IMR-90 (cell line): ENCODE measurements at places on chromosomes 2 and 18. TPM values are rescaled to one million over a fixed set of nuclear protein-coding genes. Genes with fewer than 3 reads are reported as not detected.
A peak's percentile ranks its signal among the peaks of the same experiment; 100 is the strongest.

DNA sequence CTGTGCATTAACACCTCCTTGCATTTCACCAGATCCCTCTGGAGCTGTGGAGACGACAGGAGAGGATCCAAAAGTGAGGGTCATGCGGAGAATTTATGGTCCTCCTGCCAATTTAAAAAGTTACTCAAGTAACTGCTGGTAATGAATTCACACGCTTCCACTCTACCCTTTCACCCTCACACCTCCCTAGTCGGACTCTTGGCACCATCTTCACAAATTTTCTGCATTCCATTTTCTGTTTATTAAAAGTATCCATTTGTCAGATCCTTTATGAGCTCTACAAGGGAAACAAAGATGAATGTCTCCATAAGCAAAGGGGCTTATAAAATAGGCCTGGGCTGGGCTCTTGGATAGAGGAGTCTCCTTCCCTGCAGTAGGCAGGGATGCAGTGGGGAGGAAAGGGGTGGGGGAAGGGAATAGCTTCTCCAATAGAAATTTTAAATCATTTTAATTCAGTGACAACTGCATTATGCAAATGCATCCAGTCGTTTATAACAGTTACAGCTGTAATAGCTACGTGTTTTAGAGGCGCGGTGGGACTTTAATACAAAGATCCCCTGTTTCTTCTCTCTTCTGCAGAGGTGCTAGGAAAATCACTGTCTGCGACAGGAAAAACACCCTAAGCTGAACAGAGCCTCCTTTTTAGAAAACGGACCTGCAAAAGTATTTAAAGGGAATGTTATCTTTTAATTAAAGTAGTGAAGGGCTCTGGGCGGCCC lies 132.2 kb downstream of the EPHA4 start:
- DNase-seq: no peak

The C2orf81 gene
- under 0.01 and 0.18 TPM in 2 replicates for total RNA-seq

The ARHGEF4 gene
- 2.7 and 3.3 TPM in 2 replicates for total RNA-seq

The YES1 gene
- 62.0 and 96.9 TPM in 2 replicates for total RNA-seq

The TXNDC2 gene
- total RNA-seq: under 0.01 and 0.18 TPM in 2 replicates

The USP37 gene
- total RNA-seq: 6.5 and 7.5 TPM in 2 replicates

DNA sequence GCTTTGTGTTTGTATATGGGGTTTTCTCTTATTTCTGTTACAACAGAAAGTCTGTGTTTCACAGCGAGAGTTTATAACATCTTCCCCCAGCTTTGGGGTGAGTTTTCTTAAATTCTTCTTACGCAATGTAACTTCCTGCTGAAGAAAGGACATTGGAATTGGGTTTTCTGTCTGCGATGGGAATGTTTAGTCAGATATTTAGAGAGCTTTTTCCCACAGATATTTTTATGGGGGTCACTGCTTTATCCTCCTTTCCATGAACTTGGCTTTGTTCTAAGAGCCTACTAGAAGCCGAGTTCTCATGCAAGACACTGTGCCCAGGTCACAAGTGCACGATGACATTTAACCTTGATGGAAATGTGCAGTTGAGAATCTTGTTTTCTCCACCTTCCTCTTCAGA lies 22.1 kb downstream of the B3GNT2 start:
- peak; percentile 76 for DNase-seq

The IL36RN gene
- not detected in 2 replicates for total RNA-seq

DNA sequence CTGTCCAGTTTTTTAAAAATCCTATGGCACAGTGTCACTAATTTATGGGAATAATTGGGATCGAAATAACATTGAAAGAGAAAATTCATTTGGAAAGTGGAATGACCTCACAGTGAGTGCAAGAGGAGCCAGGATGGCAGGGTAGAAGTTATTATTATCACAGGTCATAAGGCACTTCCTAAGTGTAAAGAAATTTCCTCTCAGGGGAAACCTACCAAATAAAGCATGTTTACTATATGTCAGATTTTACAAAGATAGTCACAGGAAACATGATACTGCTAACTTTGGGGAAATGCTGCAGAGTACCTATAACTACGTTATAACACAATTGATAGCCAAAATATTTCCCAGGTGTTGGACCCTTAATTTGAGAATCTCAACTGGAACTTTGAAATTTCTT lies 226.3 kb upstream of the SMAD7 start:
- no peak for DNase-seq

The IL36B gene
- total RNA-seq: not detected in 2 replicates

DNA sequence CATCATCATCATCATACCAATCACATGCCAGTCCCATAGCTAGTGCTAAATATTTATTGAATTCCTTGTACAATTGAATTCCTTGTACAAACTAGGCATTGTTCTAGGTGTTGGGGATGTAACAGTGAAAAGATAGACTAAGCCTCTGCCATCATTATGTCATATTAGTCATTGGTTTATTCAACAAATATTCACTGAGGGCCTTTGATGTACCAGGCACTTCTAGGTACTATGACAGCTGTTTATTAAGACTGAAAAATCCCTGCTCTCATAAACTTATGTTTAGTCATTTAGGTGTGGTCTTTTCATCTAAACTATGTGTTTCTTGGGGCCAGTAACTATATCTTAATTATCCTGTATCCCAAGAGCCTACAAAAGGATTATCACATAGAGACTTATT lies 412.3 kb upstream of the ETAA1 start:
- peak; percentile 10 for DNase-seq

DNA sequence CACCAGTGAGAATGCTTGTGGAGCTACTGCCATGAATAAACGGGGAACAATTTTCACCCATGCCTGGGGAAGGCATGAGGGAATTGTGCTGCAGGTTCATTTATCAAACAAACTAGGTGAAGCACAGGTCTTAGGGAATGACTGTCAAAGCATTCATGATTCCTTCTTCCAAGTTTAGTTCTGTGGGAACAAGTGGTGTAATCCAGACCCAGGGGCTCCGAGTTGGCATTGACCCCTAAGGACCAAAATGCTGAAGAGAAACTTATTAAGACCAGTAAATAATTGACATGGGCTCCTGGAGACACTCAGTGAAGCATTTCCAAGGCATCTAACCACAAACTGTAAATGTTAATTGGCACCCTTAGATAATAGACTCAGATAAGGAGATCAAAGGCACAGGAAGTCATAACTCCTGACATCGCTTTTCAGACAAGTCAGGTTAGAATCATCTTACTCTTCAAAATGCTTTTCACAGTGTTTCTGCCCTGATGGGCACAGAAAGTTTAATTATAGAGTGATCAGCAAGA lies 96.9 kb downstream of the SPP2 start:
- no peak for DNase-seq

DNA sequence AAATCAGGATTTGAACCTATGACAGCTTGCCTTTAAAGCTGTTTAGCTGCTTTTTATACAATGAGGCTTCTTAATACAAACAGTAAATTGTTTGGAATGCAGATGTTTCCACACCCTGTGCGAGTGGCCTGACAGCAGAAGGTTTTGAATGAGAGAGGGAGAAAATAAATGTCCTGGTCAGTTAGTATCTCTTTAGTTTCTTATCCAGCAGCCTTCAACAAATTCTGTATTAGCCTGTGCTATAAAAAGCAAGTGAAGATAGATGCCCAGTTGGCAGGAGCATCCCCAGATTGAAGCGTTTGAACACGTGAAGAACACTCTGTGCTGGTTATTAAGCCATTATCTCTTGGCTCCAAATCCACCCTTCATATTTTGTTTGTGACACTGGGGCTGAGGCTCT lies 70.6 kb downstream of the CERS6 start:
- no peak for DNase-seq

DNA sequence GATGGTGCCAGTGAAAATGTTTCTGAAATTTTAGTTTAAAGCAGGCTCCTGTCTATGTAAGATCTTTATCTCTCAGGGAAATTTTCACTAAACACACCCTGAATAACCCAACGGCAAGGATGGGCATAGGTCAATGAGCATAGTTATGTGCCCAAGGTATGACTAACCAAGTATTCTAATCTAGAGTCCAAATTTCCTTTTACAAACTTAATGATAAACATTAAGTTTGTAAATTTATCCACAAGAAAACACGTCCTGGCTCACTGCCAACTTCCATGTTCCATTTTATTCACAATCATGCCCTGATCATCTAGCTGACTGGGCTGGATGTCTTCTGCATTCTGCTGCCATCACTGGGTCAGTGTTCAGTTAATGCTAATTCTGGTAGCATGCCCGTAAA lies 151.2 kb downstream of the SRBD1 start:
- DNase-seq: no peak

DNA sequence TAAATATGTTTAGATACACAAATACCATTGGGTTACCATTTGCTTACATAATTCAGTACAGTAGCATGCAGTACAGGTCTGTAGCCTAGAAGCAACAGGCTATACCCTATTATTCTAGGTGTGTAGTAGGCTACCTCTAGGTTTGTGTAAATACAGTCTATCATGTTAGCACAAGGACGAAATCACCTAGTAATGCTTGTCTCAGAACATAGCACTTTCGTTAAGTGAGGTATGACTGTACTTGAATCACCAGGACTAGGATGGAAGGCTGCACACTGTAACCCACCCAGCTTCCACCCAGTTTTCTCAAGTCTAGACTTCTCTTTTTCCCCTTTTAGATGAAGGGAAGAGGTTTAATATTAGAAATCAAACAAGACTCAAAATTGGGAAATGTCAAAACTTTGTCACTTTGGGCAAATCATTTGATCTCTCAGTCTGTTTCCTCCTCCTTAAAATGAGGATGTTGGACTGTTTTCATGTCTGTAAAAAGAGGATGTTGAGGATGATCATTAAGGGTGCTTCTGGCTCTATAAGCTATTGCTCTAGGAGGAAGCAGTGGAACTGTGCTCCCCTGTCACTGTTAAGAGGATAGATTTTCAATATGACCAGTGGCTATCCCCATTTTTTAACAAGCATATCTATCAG lies 3.7 kb upstream of the SOCS6 start:
- DNase-seq: no peak

The UPP2 gene
- total RNA-seq: not detected in 2 replicates

The UGT1A10 gene
- not detected in 2 replicates for total RNA-seq

DNA sequence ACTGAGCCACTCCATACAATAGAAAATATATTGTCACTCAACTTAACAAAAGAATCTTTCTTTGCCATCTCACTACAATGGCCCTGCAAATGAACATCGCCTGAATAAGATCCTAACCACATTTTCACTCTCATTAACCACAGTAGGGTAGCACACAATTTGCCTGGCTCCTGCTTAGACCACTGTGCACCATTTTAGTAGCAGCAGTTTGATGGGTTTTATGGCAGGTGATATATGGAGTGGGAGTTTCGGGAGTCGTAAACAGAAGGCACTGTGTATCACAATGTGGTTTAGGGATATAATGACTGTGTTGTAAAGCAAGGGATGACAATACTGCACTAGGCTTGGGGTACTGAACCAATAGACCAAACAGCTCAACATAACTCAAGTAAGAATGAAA lies 617.4 kb downstream of the BCL11A start:
- no peak for DNase-seq

GRCh38 chr2:181810823-181811695 lies 80.5 kb upstream of the ITPRID2 start:
- DNase-seq: peak; percentile 93

The KCNG3 gene
- total RNA-seq: under 0.01 TPM in 1 of 2 replicates, not detected in the other

DNA sequence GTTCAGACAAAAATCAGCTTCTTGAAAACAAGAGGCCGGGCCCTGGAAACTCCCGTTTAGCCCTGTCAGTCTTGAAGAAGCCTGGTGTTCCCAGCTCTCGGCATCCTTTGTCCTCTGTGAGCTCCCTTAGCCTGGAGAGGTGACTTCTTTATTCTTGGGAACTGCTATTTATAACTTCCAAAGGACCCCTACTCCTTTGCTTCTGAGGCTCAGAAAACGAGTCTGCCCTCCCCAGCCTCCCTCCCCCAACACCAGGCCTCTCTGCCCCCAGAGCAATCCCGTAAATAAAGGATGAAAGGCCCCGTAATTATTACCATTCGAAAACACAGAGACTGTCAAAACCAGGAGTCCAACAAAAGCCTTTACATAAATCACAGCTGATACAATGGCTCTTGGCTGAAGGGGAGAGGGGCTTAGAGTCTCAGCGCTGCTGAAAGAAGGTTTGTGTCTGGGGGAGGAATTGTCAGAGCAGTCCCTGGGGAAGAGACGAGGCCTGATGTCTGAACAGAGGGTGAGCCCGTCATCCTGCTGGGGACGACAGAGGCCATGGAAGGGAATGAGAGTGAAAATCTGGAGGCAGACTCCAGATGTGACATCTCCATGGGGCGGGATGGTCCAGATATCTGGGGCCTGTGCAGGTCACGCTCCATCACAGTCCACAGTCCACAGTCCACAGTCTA lies 283.0 kb downstream of the MYCN start:
- DNase-seq: no peak

The POTEC gene
- not detected in 2 replicates for total RNA-seq

DNA sequence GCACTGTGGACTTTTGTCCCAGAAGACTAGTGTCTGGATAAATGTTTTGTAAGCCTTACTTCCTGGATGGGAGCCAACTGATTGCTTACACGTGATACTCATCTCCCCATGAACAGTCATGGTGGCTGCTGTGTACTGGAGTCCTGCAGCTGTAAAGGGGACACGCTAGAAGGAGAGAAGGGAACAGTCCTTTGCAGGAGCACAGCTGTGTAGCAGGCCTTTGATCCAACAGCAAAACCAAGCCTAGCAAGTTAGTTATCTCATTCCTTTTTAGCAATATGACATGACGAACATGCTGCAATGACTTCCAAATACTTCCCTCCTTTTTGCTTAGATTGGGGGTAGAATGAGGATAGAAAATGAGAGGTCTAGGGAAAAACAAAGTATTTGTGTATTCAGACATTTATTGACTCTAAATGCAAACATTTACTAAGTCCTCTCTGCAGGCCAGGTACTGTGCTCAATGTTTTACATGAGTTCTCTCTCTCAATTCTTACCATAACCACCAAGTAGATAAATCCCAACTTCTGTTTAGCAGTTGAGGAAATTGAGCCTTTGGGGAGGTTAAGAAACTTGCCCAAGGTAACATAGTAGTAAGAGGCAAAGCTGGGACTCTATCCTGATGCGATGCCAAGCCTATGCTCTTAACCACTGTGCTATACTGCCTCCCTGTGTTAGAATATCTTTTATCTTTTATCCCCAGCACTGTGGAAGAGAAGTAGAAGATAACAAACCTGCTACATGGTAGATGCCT lies 55.4 kb upstream of the CD28 start:
- peak; percentile 54 for DNase-seq

DNA sequence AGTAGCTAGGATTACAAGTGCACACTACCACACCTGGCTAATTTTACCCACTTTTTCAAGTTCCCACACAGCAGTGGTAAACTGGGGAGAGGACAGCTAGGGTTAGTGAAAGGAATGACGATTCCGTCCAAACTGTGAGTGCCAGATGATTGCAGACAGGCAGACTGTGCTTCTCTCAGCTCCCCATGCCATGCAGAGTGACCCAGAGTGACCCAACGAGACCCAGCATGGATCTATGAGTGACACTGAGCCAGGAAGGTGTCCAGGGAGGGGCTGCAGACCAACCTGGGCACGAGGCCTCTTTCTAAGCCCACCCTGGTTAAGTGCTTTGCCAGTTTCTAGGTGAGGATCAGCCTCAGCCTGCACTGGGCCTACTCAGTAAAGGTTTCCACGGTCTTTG lies 7.7 kb upstream of the KLF11 start:
- DNase-seq: no peak

GRCh38 chr2:25062511-25062917 lies 20.6 kb downstream of the EFR3B start:
- DNase-seq: no peak
